Stimulated activated CD4-positive, alpha-beta T cell treated with anti-CD3 and anti-CD28 coated beads, TNF-alpha, amount 100 ng/mL, for 4 hours (primary cell): ENCODE measurements at places on chromosomes 7 and 10.

GRCh38 chr10:4812046-4812445, 14.0 kb upstream of the AKR1E2 start:
- DNase-seq = no peak

DNA sequence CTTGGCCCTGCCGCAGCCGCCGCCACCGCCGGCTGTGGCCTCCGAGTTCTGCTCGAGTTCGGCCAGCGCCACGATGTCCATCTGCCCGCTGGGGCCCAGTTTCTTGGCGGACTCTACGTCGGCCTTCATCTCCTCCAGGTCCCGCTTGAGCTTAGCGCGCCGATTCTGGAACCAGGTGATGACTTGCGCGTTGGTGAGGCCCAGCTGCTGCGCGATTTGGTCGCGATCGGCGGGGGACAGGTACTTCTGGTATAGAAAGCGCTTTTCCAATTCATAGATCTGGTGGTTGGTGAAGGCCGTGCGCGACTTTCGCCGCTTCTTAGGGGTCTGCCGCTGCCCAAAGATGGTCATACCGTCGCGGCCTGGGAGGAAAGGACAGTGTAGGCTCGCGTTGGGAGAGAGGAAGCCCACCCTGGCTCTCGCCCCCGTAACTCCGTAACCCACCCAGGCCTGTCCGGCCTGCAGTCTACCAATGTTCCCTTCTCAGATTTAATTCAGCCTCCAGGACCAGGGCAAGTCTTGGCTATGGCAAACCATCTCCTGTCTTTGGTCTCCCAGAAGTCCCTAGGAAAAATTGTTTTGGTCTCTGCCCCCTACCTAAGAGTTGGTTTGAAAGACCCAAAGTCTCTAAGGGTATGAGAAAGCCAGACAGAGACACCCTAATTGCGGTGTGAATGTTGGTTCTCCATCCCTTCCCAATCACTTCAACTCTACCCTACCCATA, 1.7 kb downstream of the LBX1 start:
- DNase-seq = no peak

- no peak for DNase-seq
Measured at GRCh38 chr10:70773461-70773860, 11.7 kb downstream of the TBATA start.

- DNase-seq = no peak
Measured at GRCh38 chr7:64277630-64278029, 36.1 kb upstream of the ZNF736 start.

DNA sequence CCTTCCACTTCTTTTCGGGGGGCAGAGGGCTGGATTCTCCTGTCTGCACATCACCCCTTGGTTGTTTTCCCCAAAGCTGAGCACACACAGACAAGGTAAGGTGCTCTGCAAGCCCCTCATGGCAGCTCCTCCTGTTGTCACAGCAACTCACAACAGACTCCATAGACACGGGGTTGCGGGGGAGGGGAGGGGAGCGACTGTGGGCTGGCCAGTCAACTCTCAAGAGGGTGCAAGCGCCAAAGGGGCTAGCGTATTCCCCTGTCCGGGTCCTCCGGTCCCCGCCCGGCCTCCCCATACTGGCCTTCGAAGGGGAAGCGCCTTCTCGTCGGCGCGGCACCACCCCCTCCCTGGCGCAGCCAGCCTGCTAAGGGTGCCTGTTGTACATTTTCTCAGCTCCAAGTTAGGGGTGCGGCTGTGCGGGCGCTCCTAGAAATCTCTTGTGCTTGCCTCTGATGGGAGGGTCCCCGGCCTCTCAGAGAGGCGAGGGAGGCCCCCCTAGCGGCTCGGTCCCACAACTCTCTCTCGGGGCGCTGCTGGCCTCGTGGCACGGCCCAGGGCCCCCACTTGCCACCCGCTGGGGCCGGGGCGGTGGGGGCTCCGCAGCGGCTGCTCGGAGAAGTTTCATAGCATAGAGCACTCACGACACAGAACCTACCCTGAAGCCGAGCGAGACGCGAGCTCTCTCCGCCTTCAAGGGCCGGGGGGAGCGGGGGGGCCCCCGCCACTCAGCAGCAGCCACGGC, 498 bp downstream of the RHOBTB1 start:
- DNase-seq = no peak
